CD4-positive, alpha-beta T cell treated with Interleukin-17A for 1 hour (primary cell): ENCODE measurements at places on chromosomes 5 and 9.

DNA sequence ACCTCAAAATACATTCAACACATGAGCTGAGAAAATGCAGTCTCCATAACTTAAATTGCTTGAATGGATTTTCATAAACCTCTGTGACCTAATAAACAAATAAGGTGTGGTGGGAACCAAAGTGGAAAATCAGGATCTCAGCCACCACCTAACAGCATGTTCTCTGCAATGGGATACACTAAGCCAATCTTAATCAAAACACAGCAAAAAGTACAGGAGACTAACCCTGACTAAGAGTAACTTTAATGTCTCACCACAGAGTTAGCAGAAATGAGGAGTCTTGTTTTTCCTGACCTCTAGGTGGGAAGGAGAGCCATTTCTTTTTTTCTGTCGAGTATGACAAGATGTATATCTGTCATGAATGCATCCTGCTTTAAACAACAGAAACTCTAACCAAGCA is 48.5 kb downstream of the PLK2 start:
- no peak for DNase-seq

GRCh38 chr5:179287631-179288030 is 57.6 kb downstream of the ADAMTS2 start:
- no peak for DNase-seq

GRCh38 chr5:36035696-36036095 is 31.0 kb downstream of the UGT3A2 start:
- DNase-seq = no peak

DNA sequence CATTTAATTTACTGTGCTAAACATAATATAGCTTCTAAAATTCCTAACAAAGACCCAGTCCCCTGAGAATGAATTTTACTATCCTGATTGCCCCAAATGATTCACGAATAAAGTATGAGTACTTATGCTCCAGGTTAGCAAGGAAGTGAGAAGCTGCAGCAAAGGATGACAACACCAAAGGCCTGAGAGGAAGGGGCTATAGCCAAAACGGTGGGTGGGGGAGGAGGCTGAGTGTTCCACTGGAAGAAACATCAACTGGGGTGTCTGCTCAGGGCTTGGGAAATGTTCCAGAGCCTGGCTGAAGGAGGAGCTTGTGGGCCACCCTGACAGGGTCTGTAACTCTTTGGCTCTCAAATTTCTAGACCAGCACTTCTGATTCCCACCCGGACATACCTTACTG is 157.3 kb downstream of the ADAMTS12 start:
- no peak for DNase-seq

DNA sequence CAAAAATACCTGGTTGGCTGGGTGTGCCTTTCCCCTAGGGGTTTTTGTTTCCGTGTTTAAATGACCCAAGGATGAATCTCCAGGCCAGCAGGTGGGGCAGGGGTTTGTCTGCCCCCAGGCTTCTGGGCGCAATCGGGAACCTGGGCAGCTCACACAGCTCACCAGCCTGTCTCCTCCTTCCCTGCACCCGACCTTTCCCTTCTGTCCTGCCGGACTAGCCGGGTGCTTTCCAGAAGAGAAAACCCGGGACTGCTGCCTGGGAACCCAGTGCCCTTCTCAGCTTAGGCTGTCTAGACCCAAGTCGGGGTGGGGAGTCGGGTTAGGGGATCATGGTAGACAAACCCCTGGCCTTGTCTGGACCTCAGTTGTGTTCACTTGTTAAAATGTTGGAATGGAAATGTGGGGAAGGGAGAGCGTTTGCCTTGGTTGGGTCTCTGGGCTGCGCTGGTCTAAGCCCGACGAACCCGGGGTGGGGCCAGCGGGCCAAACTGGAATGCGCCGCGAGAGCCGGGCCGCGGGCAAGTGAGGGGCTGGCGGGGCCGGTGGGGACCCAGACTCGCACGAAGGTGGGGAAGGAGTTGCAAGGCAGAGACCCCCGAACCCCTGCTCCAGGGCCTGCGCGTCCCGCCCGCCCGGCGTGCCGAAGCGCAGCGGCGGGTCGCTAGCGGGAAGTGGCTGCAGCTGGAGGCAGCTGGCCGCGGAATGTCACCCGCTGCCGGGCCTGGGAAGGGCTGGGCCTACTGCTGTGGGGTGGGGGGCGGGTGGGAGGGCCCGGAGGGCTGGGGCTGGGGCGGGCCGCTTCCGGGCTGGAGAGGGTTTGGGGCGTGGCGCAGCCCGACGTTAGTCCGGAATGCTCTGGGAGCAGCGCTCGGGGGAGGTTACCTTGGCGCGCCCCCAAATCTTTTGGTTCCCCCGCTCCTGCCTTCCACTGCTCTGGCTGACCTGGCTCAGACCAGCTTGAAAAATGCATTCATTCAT is 84.6 kb downstream of the DAB2IP start:
- no peak for DNase-seq

GRCh38 chr5:53871775-53872174 is 311.3 kb downstream of the NDUFS4 start:
- DNase-seq = no peak

DNA sequence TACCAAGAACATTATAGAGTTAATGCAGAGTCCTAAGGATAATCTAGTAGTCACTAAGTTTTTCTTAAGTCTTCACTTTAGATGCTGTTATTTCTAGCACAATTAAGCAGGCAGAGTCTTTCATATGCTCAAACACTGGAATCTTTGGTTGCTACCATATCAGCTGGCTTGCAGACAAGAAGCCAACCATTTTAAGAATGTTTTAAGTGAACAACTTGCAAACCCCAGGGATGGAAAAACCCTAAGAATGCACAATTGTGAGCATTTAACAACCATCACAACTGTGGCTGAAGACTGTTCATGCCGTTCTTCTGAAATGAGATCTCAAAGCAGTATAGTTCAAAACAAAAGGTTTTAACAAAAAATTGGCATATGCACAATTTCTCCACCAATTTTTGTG is 55.1 kb downstream of the CSNK1A1 start:
- DNase-seq = no peak

DNA sequence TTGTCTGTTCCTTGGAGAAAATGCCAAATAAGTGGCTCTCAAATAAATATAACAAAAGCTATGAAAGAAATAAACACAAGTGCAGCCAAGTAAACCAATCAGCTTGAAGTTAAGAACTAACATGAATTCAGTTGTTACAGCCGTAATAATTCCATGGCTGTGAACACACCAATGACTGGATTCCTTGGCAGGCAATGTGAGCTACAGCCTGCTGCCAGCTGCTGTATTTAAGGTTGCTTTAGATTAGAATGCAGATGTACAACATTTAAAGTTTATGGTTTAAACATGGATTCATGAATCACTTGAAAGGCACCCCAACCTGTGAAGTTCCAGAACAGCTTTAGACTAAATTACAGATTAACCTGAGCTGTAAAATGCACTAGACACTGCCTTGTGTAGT is 626.4 kb upstream of the SEMA6A start:
- DNase-seq = no peak

DNA sequence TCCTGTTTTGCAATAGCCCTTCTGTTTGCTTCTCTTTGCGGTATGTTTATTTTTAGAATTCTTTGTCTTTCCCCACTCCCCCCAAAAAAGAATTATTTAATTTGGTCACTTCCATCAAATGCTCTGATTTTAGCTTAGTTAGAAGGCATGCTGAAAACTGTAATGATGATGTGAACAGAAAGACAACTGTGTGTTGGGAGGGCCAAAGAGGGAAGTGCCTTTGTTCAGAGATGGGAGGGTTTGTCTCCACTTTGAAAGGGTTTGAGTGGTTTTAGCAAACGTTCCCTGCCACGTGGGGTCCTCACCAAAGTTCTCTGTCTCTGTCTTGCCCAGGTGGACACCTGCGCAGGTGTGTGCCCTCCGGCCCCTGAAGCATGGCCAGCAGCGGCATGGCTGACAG is 41.9 kb downstream of the SYK start:
- DNase-seq = no peak

DNA sequence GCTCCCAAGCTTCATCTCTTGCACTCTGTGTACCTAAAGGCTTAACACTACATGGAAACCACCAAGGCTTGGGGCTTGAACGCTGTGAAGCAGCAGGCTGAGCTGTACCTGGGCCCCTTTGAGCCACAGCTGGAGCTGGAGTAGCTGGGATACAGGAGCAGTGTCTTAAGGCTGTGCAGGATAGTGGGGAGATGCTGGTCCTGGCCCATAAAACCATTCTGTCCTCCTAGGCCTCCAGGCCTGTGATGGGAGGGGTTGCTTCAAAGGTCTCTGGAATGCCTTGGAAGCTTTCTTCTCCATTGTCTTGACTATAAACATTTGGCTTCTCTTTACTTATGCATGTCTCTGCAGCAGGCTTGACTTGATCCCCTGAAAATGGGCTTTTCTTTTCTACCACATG is 42.3 kb upstream of the DAPK1 start:
- DNase-seq = no peak

DNA sequence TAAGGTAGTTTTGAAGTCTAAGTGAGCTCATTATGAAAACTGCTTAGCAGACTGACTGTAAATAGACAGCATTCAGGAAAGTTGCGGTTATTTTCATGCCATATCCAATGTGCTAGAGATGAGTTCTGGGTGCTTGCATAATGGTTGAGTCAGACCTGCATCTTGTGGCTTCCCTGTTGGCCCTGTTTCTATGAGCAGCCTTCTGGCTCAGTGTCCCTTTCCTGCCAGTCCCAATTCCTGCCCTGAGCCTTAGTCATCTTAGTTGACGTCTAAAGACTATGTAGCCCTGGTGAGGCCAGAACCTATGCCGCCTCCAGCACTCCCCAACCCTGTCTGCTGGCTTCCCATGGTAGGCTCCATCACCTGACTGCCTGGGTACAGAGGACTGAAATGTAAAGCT is 76.3 kb upstream of the TNFSF8 start:
- no peak for DNase-seq

DNA sequence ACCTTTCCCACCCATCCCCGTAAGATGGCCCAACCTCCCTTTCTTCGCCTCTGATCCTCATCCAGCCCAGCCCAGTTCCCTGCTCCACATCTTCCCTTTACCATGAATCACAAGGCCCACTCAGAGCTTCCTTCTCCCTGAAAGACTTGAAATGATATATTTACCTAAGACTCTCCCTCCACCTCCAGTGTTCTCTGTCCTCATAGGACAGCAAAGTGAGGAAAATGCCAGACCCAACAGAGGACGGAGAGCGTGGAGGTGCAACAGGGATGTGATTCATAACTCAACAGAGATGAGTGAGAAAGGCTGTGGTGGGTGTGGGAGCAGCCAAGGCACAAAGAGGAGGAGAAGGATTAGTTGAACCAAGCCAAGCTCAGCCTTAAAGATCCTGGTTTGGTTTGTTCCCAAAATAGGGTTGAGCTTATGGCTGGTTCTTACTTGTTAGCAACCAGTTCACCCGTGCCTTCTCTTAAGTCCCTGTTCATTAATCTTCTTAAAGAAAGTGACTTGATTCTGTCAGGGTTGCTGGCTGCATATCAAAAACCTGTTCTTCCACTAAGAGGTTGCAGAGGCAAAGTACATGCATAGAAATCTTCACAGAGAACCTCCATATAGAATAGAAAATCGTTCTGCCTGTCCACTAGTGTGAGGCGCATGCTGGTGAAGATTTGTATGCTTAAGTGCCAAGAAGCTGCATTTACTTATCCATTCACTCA is 183.2 kb downstream of the ACTL7B start:
- no peak for DNase-seq

GRCh38 chr5:112059579-112060135 is 302.7 kb upstream of the NREP start:
- no peak for DNase-seq

DNA sequence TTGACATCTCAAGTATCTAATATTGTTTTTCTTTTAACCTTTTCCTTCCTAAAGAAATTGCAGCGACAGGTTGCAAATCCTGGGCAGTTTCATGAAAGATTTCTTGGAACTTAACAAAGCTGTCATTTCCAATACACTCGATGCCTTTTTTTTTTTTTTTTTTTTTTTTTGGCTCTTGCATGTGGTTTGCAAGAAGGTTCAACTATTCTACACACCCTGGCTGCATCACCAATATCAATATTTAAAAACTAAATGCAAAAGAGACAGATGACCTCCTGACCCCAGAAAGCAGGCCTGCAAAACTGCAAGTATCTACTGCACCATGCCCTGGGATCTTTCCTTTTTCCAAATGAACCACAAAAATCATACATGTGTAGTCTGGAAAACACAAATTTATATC is 4.4 kb upstream of the NFIB start:
- no peak for DNase-seq

DNA sequence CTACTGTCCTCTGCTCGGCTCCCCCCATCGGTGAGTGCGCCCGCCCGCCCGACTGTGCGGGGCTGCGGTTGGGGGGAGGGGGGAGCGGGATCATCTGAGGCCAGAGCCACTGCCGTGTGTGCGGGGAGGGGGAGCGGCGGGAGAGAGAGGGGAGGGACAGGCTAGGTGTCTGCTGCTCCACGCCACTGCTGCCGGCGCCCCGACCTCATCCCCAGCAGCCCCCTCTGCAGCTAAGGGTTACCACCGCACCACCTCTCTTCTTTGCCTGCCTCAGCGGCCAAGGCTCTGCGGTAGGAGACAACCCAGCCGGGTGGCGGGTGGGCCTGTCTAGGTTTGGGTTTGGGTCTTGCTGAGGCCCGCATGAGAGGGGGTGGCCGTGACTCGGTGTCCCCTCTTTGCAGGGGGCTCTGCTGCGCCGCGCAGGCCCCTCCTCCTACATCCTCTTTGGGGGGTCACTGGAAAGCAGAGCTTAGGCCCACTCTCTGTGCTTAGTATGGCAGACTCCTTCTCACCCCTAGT is 670 bp upstream of the PURA start:
- peak; percentile 31 for DNase-seq

GRCh38 chr5:92208265-92208664 is 825.1 kb upstream of the ARRDC3 start:
- no peak for DNase-seq

DNA sequence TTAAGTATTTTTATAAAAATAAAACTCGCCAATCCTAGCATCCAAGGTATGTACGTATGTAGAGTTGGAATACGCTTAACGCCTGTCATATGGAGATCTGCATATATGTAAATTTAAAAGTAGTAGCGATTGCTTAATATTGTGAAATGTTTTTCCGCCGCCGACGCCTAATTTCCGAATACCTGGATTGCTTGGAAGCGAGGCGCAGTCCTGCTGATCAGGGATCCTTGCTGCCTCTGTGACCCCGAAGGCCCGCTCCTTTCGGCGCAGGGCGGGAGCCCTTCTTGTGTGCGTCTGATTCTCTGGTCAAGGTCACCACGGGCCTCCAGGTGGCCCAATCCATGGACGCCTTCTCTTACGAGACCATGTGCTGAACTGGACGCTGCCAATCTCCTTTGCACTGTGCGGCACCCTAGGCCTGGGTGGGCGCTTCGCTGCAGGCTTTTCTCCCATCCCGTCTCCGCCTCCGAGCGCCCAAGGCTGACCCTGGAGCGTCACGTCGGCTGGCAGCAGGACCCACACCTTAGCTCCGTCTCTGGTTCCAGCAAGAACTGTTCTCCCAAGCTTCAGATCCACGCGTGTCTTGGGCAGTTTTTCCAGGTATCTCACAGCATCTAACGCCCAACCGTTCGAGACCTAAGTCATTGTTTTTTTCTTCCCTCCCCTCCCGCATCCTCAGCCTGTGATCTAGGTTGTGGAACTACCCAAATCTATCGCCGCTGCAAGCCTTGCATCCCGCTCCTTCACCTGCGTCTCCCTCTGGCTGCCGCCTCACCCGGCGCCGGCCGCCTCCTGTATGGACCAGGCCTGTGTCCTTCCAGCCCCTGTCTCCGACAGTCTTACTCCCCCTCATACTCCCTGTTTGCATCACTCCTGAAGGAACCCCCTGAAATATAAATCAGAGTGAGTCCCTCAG is 3.6 kb upstream of the TRIM41 start:
- DNase-seq = no peak

- DNase-seq = no peak
Measured at GRCh38 chr5:134136771-134137170, 22.3 kb downstream of the TCF7 start.
